ENCODE measurements at places on chromosomes 6 and 20.
A peak's percentile ranks its signal among the peaks of the same experiment; 100 is the strongest.

DNA sequence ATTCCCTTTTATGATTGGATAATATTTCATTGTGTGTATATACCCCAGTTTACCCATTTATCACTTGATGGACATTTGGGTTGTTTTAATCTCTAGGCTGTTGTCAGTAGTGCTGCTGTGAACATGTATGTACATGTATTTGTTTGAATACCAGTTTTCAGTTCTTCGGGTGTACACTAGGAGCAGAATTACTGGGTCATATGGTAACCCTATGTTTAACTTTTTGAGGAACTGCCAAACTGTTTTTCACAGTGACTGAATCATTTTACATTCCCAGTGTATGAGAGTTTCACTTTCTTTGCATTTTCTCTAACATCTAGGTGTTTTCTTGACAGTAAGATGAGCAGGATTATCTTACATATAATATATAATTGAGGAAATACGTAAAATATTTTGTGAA is 44.7 kb upstream of the ADIG start:
- DNase-seq, result peak; percentile 10

GRCh38 chr6:104642871-104643270 is 216.8 kb downstream of the HACE1 start:
- no peak for DNase-seq

GRCh38 chr20:60039526-60039925 is 81.3 kb downstream of the CDH26 start:
- DNase-seq, result no peak

GRCh38 chr6:33029328-33030184 is 20.2 kb upstream of the HLA-DOA start:
- DNase-seq, result no peak

GRCh38 chr20:561437-562231 is 18.0 kb upstream of the CSNK2A1 start:
- DNase-seq, result peak; percentile 64

GRCh38 chr6:149752600-149753373 is 3.2 kb downstream of the PCMT1 start:
- DNase-seq, result no peak

DNA sequence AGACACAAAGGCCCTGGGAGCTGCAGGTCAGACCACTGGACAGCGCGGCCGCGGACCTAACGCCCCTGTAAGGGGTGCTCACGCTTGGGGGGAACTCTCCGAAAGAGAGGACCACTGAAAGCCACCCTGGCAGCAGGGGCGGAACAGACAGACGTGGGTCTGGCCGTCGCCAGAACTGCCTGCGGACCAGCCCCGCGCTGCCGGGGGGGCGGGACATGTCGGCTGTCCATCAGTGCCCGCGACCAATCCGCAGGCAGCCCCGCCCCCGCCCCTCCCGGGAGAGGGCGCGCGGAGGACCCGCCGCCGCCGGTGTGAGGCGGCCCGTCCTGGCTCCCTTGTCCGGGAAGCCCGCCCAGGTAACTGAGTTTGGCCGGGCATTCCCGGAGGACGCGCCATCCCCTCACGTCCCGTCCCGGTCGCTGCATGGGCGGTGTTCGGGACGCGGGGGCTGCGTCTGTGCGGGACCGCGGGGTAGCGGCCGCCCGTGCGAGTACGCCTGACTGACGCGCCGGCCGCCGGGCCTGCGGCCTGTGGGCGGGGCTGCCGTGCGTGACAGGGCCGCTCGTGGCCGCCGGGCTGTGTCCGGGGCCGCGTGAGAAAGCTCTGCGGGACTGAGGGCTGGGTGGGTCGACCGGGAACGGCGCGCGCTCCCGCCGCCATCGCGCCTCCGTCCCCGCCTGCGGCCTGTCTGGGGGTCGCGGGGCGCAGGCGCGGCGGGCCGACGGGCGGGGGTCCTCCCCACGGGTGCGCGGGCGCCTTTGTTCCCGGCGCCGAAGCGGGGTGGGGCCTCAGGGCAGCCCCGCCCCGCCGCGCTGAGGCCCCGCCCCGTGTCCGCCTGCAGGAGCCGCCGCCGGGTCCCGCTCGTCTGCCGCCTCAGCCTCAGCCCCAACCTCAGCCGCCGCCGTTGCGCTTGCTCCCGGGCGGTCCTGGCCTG is at the start of gene PLCG1:
Gene PLCG1, plus strand, starts transcription at position 864 of the 934 bp plus-strand sequence. CDS start 99 bp downstream, outside the sequence.
- DNase-seq, result peak; percentile 86

GRCh38 chr6:147770221-147770620 is 261.7 kb downstream of the SAMD5 start:
- DNase-seq, result no peak

- DNase-seq, result no peak
These were observed 136.5 kb upstream of the SYNDIG1 start for GRCh38 chr20:24332956-24333355.

GRCh38 chr6:42026540-42026939 is 23.8 kb upstream of the TAF8 start:
- DNase-seq, result no peak
